ENCODE measurements at places on chromosomes 2 and 18.
A peak's percentile ranks its signal among the peaks of the same experiment; 100 is the strongest.

- no peak overlapping the region for H3K27ac ChIP-seq
- H3K27me3 ChIP-seq, result no peaks in the 10 kb centered on the region
- no peaks in the 10 kb centered on the region for H3K4me1 ChIP-seq
Measured at GRCh38 chr18:2894131-2894840, 47.5 kb downstream of the EMILIN2 start.

- H3K4me3 ChIP-seq, result no peak overlapping the region
- no peak for DNase-seq
- no peaks in the 10 kb centered on the region for H3K36me3 ChIP-seq
- no peak overlapping the region for H3K27ac ChIP-seq
Measured at GRCh38 chr2:66845307-66845706, 410.4 kb downstream of the MEIS1 start.

DNA sequence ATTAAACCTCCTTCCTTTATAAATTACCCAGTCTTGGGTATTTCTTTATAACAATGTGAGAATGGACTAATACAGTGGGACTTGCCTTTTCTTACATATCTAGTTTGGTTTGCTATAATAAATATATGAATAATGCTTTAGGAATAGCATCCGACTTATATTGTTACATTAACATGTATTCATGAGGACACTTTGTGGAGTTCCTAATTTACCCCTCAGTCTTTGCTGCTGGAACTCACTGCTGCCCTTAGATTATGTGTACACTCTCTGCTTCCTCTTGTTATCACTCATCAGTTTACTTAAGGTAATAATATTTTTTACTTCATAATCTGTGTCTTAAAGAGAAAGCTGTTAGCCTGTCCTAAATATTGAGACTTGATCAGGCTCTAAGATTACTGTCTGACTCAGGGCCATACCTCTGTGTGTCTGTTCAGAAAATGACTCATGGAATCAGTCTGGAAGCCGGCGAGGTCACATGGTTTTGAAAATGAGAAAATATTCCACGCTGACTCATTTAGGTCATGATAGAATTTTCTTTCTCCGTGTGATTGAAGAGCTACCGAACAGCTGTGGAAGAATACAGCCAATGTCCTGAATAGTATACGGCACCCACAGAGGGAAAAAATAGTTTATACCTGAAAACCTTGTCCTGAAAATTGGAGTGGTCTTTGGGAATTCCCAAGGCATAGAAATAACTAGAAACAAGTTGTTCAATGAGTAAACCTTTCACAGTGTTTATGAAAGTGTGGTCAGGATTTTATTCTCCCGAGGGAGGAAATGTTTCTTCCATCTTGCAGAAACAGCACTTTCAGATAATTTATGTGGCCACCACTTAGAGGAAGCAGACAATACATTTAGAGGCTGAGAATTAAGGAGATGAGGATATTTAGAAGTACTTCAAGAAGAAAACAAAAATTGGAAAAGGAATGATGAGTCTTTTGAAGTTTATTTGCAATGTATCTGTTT is 156.4 kb downstream of the DSEL start:
- DNase-seq, result peak; percentile 48
- H3K36me3 ChIP-seq, result no peaks in the 10 kb centered on the region
- H3K27me3 ChIP-seq, result no peaks in the 10 kb centered on the region
- H3K4me1 ChIP-seq, result peaks cover 14% of the 10 kb centered on the region
- no peak overlapping the region for H3K4me3 ChIP-seq

DNA sequence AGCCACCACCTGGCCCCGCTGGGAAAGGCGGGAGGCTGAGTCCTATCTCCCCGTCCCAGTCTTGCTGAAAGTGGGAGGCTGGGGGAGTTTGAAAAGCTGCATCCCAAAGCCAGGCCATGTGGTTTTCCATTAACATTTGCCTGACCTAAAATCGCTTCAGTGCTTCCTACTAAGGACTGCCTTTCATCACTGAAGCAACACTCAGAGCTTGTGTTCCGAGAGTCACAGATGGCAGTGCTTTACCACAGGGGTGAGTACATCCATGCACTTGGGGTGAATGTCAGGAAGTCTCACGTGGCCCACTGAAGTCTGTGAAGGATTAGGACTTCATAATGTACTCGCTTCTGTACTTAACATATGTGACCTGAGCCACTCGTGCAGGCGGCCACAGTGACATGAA is 43.3 kb downstream of the PXDN start:
- H3K4me3 ChIP-seq, result no peak overlapping the region
- H3K4me1 ChIP-seq, result peaks cover 8% of the 10 kb centered on the region
- no peak for DNase-seq
- H3K27me3 ChIP-seq, result no peaks in the 10 kb centered on the region
- no peak overlapping the region for H3K27ac ChIP-seq

DNA sequence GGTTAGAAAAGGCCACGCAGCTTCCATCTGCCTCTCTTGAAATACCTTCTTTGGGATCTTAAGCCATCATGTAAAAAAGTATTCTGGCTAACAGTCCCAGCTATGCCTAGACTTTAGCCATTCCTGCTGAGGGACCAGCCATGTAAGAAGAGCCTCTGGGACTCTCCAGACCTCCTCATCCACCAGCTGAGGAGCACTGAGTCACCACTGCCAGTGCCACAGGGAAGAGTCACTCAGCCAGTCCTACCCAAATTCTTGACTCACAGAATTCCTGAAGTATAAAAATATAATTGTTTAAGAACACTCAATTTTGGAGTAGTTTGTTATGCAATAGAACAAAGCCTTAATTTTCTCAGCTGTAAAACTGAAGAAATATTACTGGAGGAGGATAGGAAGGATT is 436.7 kb downstream of the ZEB2 start:
- no peak overlapping the region for H3K4me3 ChIP-seq
- H3K36me3 ChIP-seq, result no peaks in the 10 kb centered on the region
- H3K27ac ChIP-seq, result no peak overlapping the region
- peaks cover 4% of the 10 kb centered on the region for H3K4me1 ChIP-seq
- no peaks in the 10 kb centered on the region for H3K27me3 ChIP-seq

DNA sequence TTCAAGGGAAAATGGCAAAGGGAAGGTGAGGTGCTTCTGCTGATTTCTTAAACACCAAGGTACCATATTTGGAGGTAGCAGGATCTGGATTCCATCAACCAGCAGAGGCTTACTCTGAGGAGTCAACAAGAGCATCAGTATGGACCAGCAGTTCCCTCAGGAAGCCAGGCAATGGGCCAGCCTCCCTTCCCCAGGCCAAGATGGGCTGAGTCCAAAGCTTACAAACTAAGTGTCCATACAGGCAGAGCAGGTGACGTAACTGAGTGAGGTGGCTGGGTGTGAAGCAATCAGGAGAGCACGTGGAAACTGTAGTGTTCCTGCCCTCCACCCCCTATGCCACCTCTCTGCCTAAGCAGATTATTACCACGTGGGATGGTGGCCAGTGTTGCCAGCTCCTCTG is 134.2 kb upstream of the HNRNPA3 start:
- no peaks in the 10 kb centered on the region for H3K4me1 ChIP-seq
- DNase-seq, result peak; percentile 39
- no peaks in the 10 kb centered on the region for H3K27me3 ChIP-seq
- H3K27ac ChIP-seq, result peak overlapping the region; percentile 61
- no peaks in the 10 kb centered on the region for H3K36me3 ChIP-seq

- H3K27ac ChIP-seq, result no peak overlapping the region
- no peaks in the 10 kb centered on the region for H3K27me3 ChIP-seq
- H3K36me3 ChIP-seq, result peaks cover 50% of the 10 kb centered on the region
- no peak for DNase-seq
- H3K4me3 ChIP-seq, result no peak overlapping the region
- H3K4me1 ChIP-seq, result peaks cover 4% of the 10 kb centered on the region
Measured at GRCh38 chr18:79467126-79467525, 71.4 kb downstream of the NFATC1 start.

All from stomach (tissue), 19 donors.